ENCODE measurements at places on chromosomes 5 and 9.

DNA sequence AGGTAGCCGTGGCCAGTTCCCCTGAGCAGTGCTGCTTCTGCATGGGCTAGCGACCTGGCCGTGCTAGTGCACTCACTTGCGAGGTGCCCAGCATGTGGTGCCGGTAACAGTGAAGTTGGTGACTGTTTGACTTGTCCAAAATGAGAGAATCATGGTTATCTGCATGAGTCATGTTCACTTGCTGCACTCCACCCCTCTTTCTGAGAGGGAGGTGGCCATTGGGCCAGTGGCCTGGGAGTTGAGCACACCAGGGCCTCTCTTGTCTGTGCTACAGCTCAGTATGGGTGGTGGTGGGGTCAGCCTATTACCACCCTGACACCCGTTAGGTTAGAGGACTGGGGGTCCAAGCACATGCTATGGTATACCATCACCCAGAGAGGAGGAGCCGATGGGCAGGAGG, 55.4 kb upstream of the GARNL3 start:
- DNase-seq, result no peak

DNA sequence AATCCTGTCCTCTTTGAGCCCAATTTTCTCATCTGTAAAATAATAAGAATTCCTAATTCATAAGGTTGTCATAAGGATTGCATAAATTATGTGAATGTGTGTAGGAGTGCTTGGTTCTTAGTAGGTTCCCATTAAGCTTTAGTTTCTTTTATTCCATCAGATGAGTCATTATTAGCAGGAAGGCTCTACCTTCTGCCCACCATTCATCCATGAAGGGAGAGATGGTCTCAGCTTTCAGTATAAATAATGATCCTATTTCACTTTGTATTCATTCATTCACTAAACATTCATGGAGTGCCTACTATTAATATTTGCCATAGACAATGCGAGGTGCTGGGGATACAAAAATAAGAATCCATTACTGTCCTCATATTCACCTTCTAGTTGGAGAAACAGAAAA, 3.0 kb downstream of the CMYA5 start:
- no peak for DNase-seq

GRCh38 chr5:6766604-6767093, 53.4 kb downstream of the TENT4A start:
- no peak for DNase-seq

DNA sequence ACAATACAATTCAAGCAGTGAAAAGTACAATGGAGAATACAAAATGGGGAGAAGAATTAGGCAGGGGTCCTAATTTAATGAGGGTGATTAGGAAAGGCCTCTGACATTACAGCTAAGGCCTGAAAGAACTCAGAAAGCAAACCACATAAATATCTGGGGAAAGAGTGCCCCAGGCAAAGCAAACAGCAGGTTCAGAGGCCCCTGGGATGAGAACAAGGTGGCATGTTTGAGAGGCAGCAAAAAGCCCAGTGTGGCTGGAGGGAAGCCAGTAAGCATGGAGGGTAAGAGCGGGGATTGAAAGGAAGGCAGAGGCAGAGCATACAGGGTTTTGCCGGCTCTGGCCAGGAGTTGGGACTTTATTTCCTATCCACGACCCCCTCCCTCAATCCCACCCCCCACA, 33.4 kb upstream of the VDAC1 start:
- DNase-seq, result no peak

DNA sequence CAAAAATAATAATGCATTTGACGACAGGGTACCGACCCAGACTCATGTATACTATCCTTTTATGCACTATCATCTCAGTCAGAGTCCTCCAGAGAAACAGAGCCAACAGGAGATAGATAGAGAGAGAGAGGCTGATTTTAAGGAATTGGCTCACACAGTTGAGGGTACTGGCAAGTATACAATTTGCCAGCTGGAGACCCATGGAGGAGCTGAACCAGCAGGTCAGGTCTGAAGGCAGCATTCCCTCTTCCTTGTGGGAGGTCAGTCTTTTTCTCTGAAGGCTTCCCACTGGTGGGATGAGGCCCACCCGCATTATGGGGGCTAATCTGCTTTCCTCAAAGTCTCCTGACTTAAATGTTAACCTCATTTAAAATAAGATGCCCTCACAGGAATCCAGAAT, 17.3 kb upstream of the MED10 start:
- DNase-seq, result no peak

GRCh38 chr9:99430301-99430700, 208.2 kb downstream of the SEC61B start:
- no peak for DNase-seq

- DNase-seq, result no peak
Observed at GRCh38 chr5:9588254-9588653, 41.9 kb downstream of the TAS2R1 start.

- DNase-seq, result no peak
Observed at GRCh38 chr9:15077946-15078729, 167.9 kb upstream of the FREM1 start.

DNA sequence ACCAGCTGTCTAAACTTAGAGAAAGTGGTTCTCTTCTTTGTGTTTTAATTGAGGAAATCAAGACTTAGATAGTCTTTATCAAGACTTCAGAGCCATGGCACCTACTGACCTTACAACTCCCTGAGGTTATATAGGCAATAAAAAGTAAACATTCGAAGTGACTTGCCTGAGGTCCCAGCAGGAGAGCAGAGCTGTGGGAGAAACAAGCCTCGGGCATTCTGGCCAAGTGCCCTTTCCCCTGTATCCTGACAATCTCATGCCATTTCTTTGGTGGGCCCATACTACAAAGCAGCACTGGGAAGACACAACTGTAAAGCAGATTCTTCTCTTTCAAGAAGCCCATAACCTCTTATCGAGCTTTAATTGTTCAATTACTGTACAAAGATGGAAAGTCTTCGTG, 23.1 kb downstream of the FREM1 start:
- DNase-seq, result no peak

- DNase-seq, result no peak
Observed at GRCh38 chr9:117784996-117785395, 80.8 kb downstream of the TLR4 start.

- DNase-seq, result no peak
Observed at GRCh38 chr5:133665571-133665970, 53.2 kb upstream of the FSTL4 start.

- DNase-seq, result no peak
Observed at GRCh38 chr5:57862942-57863341, 380.3 kb upstream of the ACTBL2 start.

DNA sequence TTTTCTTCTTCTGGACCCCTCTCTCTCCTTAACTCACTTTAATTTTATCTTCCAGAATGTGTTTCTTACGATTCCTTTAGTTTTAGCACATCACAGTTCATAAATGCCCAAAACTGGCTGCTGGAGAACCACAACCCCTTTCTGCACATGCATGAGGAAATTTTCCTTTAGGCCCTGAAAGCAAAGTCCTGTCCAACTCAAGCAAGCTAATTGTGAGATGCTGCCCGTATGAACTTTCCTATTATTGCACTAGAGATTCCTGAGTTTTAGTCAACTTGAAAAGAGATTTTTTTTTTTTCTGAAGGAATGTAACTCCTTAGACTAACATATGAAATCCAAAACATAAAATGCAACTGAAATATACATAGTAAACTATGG, 52.1 kb upstream of the DAB2 start:
- no peak for DNase-seq

DNA sequence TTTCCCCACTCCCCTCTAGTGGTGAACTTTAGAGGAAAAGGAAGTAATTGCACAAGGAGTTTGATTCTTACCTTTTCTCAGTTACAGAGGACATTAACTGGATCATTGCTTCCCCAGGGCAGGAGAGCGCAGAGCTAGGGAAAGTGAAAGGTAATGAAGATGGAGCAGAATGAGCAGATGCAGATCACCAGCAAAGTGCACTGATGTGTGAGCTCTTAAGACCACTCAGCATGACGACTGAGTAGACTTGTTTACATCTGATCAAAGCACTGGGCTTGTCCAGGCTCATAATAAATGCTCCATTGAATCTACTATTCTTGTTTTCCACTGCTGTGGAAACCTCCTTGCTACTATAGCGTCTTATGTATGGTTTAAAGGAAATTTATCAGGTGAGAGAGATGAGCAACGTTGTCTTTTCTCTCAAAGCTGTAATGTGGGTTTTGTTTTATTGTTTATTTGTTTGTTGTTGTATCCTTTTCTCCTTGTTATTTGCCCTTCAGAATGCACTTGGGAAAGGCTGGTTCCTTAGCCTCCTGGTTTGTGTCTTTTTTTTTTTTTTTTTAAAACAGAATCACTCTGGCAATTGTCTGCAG, 25.3 kb downstream of the SLC22A5 start:
- DNase-seq, result no peak

DNA sequence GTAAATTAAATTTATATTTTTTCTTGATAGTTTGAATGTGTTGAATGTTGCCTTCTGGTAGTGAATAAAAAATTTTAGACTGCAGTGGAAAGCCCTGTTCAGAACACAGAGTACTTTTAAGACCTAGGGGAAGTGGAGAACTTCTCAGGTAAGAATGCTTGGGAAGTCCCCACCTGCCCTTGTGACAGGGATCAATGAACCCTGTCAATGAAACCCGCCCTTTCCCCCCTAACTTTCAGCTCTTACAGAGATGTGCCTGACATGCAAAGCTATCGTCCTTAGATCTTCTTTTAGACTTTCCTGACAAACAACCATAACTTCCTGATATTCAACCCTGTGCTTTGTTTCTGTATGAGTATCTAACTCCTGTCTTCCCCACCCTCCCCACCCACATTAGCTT, 562.7 kb downstream of the TLE4 start:
- no peak for DNase-seq

DNA sequence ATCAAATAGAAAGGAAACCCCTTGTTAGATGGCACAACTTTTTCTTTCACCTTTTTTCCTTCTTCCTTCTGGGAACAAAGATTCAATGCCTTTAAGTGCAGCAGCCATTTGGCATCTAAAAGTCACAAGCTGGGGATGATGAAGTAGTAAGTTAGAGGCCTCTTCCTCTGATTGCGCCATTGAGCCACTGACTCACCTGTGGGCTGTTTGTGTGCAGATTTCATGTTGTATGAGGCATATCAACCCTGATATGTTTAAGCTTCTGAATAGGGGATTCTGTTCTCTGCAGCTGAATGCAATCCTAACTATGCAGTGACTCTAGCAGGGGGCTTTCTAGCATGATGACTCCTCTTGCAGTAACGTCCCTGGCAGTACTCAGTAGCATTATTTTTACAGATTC, 599.9 kb downstream of the CSNK1G3 start:
- DNase-seq, result no peak

GRCh38 chr5:172622091-172623046, 18.7 kb upstream of the NEURL1B start:
- no peak for DNase-seq

DNA sequence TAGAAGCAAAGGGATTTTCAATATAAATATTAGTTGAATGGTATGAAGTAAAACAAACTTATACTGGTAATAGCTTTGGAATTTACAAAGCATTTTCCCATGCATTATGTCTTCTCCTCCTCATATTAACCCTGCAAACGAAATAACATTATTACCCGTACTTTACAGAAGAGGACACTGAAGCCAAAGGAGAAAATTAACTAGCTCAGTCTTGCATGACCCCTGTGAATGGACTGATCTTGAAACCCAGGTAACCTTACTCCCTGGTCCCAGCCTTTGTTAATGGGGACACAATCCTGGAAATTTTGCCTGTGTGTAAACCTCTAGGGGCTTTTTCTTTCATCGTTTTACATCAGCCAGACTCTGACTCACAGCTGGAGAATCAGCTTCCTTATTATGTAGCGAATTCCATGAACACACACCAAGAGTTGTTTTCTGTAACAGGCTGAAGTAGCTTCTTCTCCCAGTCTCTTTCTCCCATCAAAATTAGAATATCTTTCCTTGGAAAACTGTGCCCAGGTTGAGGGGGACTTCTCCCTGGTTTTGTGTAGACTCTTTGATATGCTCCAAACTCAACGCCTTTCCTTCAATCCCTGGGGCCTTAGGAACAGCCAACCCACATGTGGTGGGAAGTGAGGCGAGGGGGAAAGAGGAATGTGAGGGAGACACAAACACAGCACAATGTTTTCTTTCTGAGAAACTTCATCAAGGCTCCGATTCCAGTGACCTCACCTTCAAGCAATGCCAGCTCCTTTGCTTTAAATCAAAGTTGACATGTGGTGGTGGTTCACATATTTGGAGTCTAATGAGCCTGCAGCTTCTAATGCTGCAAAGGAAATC, 480.9 kb upstream of the PAPPA start:
- no peak for DNase-seq

DNA sequence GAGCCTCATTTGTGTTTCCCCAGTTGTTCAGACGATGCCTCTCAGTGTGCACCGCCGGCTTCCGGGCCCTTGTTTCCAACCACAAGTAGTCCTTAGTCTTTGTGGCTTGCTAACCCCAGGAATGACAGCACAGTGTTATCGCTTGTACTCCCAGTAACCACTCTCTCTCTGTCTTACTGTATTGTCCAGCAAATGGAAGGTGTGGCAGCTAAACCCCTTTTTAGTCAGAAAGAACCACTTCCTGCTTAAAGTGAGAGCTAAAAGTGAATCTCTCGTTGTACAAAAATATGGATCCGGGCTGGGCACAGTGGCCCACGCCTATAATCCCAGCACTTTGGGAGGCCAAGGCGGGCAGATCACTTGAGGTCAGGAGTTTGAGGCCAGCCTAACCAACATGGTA, 61.3 kb downstream of the ENC1 start:
- peak; percentile 9 for DNase-seq

DNA sequence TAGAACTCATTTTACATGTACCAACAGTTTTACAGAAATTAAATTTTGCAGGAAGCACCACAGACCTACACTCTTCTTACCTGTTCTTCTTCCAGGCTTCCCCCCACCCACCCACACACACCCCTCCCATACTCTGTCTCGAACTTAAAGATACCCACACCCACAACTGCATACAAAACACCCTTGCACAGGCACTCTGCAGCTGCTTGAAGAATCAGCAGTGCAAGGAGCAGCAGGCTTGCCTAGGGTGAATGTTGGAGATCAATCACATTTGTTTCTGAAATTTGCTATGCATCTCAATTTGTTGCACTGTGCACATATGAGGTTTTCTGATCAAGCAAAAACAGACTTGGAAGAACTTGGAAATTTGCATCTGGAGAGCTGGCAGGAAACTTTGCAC, 77.5 kb upstream of the TGFBR1 start:
- DNase-seq, result no peak

- no peak for DNase-seq
Observed at GRCh38 chr9:111649016-111649415, 12.4 kb upstream of the GNG10 start.

GRCh38 chr9:76451234-76451633, 7.7 kb upstream of the GCNT1 start:
- no peak for DNase-seq

GRCh38 chr5:89337-90286, 2.4 kb upstream of the PLEKHG4B start:
- DNase-seq, result no peak

- DNase-seq, result no peak
Observed at GRCh38 chr5:54732108-54732507, 214.5 kb downstream of the SNX18 start.

- DNase-seq, result no peak
Observed at GRCh38 chr5:171688696-171689495, 96.7 kb upstream of the SMIM23 start.
